ENCODE measurements at places on chromosomes 6 and 20.

- no peak for DNase-seq
These were observed 67.7 kb upstream of the ADGRG6 start for GRCh38 chr6:142233945-142234682.

DNA sequence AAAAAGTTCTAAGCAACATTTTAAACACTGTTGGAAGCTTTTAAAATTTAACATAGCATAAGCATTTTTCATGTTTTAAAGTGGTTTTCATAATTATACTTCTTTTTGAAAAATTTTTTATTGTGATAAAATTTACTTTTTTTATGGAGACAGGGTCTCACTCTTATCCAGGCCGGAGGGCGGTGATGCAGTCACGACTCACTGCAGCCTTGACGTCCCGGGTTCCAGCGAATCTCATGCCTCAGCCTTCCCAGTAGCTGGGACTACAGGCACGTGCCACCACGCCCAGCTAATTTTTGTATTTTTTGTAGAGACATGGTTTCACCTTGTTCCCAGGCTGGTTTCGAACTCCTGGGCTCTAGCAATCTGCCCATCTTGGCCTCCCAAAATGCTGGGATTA, 46.1 kb upstream of the TULP4 start:
- no peak for DNase-seq

GRCh38 chr6:159422041-159422984, 253.1 kb downstream of the FNDC1 start:
- no peak for DNase-seq

DNA sequence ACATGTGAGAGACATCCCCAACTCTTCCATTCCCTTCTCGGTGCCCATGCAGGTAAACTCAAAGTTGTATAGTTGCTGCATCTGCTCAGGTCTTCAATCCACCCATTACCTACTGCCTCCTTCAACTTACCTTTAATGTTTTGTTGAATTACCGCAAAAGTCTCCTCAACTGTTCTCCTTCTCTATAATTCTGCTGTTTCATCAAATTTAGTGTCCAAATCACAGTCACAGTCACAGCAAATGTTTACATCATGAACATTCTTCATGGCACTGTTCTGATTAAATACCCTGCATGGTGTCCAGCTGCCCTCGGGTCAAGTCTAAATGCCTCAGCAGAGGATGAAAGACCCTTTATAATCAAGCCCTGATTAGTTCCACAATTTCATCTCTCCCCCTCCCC, 130.1 kb downstream of the IPCEF1 start:
- DNase-seq = no peak

GRCh38 chr6:14917109-14917910, 328.6 kb upstream of the JARID2 start:
- no peak for DNase-seq

- no peak for DNase-seq
These were observed 100.8 kb downstream of the OR2B2 start for GRCh38 chr6:27811451-27811772.

Measured in activated CD4-positive, alpha-beta T cell treated with anti-CD3 and anti-CD28 coated beads for 4 hours (primary cell).